ENCODE measurements at places on chromosomes 6 and 20.

DNA sequence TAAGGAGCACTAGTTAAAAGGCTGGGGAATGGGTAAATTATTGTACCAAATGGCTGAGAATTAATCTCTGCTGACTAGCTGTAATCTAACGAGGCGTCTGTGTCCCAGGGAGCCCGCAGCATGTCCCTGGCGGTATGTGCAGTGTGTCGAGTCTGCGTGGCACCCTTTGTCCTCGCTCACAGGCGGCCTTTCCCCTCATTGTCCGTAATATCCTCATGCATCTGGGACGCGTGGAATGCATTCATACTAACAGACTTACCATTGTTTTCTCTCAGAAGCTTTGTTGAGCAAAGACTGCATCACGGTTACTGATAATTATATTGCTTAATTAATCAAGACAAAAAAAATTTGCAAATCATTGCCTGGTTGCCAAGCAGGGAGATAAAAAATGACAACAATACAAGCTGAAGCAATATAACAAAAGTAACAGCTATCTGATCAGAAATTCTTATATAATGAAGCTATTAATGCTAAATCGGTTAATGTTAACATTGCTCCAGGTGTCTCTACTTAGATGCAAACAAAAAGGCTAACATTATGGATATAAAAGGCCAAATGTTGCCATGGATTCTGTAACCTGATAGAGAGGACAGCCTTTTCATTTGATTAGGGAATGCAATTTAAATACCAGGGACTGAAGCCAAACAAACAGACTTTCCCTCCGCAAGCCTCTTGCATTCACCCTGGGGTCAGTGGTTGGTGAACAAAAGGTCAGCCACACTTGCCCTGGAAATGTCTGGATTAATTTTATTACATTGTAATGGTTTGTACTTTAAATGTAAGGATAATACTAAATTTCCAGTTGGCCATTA is 124.8 kb downstream of the INSM1 start:
- DNase-seq, result no peak

DNA sequence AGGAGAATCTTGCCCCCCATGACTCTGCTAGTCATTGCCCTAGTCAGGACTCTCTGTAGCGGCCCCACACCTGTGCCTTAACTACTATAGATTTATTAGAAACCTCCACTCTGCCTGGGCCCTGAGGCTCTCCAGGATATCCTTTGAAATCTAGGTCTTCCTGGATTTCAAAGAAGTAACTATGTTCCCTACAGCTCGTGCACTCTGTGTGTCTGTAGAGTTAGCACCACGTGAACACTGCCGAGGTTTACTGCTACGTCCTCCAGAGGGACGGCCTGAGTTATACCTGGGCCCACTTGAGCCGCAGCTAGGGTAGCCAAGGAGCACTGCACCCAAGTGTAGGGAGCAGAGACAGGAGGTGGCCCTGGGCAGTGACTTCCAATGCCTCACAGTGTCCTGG is 19.8 kb downstream of the GLP1R start:
- no peak for DNase-seq

DNA sequence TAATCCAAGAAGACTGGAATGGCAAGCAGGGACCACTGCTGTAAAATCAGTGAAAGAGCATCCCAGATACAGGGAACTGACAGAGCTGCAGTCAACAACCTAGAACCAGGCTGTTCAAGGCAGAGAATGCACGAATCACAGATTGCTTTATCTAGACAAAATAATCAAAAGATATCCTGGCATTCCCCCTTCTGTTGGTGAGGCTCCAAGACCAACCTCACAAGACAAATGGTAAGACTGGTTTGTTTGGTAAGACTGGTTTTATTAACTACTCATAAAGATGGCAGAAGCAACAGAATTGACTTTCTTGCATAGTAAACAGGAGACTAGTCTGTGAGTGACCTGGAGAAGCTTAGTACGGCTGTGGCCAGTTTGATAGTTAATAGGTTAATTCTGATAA is 88.8 kb upstream of the AHI1 start:
- DNase-seq, result no peak

DNA sequence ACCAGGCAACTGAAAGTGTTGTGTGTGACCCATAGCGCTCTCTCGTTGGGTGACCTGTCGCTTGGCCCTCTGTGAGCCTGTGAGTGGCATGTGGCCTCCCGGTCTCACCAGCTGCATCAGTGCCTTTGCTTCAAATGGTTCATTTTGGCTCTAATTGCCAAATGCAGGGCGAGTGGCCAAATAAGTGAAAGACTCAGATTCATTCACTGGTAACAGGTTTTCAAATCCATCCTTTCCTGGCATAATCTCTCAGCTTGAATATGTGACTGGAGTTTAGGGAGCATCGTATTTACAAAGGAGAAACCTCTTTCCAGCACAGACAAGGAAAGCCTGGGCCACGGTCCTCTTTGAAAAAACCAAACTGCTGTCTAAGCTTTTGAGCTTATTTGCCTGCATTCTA is 321.6 kb upstream of the QKI start:
- DNase-seq, result no peak

DNA sequence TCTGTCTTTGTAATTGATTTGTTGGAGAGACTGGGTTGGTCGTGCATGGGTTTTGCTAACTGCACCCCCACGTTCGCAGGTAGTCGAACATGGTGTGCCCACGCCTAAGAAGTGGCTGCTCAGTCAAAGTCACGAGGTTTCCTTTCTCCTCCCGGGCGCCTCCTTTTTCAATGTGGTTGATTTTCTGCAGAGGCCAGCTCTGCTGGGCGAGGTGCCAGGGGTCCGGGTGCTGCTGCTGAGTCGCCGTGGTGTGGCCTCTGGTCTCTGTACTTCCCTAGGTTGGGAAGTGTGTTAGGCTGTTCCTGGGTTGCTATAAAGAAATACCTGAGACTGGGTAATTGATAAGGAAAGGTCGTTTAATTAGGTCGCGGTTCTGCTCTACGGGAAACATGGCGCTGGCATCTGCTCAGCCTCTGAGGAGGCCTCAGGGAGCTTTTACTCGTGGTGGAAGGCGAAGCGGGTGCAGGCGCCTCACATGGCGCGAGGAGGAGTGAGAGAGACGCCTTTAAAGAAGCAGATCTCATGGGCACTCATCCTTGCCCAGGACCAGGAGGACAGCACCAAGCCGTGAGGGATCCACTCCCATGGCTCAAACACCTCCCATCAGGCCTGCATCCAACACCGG is 14.1 kb downstream of the OSBPL2 start:
- peak; percentile 53 for DNase-seq

- no peak for DNase-seq
Observed at GRCh38 chr6:40825102-40825501, 213.9 kb downstream of the UNC5CL start.

DNA sequence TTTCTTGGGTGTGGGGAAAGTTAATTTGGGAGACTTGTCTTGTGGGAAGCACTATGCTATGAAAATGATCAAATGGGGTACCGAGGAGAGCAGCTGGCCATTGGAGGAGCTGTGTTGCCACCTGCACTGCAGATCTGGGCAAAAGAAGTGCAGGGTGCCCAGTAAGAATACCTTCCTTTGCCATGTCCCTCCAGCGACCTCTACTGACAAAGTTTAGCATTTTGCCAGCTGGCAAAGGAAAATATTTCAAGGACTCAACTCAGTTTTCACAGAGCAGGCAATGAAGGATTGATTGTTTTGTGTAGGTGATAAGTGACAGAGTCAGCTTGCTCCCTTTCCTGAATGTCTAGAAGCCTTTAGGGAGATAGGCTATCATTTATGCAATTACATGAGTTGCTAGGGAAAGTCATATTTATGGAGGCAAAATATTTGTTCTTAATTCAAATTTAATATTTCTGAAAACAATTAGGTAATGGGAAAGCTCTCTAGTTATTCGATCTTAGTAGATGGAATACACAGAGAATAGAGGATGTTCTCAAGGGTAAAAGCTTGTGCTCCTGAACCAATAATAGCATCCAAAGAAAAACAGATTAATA is 118.4 kb downstream of the FARS2 start:
- DNase-seq, result peak; percentile 49

DNA sequence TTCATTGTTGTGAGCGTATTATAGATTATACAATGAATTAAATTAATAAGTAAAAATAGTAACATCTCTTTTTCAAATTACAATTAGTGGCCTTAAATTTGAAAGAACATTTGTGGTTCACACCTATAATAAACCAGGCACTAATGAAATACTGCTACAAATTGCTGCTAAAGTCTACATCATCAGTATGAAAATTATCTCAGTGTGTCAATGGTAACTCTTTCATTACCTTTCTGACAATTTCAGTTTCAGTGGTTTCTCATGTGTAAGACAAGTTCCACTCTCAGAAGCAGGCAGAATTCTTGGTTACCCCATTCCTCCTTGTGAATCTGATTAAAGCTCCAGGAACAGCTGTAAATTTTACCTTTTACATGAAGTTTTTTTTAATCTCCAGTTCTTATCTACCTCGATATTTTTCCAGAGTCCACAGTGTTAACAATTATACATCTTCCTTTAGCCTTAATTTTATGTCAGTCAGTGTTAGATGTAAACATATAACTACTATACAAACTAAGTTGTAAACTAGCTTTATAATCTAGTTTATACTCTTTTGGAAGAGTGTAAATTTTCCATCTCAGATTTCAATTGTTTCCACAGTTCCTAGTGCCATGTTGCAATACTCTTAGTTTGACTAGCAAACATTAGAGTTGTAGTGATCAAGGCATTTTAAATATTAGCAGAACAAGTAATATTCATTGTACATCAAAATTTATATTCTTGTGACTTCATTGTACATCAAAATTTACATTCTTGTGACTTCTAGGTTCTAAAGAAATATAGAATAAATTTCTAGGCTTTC is 1038.4 kb downstream of the EPHA7 start:
- DNase-seq, result no peak

- peak; percentile 49 for DNase-seq
Observed at GRCh38 chr6:33147807-33148666, 44.2 kb downstream of the COL11A2 start.

DNA sequence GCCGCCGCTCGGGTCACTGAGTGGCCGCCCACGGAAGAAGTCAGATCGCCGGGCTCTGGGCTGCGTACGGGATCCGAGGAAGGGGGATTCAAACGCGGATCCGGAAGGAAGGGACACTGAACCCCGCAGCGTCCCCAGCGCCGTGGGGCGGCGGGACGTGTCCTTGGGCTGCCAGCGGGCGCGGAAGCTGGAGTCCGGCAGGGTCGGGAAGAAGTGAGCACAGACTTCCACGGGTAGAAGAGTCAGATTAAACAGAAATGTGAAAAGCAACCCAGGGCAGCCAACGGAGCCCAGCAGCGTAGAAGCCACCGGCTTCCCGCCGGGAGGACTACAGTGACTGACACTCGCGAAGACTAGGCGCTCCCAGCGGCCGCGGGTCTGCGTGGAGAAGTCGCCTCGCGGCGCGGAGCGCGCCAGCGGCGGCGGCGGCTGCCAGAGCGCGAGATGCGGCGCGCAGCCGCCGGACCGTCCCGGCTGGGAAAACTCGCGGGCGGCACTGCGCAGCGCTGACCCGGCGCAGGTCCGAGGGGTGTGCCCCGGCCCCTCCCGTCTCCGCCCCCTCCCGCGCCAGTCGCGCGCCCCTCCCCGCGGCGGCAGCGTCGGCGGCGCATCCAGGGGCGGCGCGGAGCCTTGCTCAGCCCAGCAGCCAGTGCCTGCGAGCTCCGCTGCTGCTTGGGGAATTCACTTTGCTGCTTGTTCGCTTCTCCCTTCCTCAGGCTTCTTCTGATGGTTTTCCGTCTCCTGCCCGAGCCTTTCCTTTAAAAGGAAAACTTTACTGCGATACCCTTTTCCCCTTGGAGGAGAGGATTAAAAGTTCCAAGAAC is at the start of gene SAMD5:
Gene SAMD5, plus strand, starts transcription at position 649 of the 824 bp plus-strand sequence. CDS start 239 bp downstream, outside the sequence.
- peak; percentile 71 for DNase-seq

DNA sequence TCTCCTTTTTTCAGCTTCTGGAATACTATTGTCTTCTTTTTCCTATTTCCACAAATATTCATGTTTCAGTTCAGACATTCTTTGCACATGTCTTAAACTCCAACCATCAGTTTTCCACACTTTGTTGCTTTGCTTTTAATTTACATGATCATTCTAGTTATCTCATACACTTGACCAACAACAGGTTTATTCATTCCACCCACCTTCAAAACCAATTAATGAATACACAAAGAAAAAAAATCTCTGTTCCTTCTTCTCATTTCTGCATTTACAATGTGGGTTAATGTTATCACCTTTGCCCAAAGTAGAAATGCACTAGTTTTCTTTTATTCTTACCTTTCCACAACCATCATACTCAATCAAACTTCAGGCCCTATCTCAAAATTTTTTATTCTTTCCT is 216.7 kb downstream of the FRK start:
- DNase-seq, result no peak

DNA sequence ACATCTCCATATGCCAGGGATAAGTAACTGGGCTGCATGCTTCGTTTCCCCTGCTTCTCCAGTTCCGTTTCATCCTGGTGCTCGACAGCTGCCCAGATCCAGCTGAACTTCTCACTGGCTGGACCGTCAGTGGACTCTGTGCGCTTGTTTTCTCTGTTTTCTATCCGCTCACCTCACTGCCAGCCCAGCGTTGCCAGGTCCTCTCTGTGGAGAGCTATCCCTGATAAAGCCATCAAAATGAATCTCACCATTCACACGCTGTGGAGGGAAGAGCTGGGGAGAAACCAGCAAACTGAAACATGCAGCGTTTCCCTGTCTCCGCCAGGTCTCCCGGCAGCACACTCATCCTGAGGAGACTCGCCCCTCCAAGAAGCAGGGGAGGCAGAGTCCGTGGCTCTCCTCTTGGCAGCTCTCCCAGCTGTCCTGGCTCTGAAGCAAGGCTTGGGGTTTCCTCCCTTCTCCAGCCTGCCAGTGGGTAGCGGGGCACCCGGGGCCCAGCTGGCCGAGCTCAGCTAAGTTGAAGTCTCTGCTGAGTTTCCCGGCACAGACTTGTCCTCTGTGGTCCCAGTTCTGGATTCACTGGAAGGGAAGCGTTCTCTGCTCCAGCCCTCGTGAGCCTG is 160.9 kb downstream of the DTNBP1 start:
- DNase-seq, result peak; percentile 43

GRCh38 chr6:16316741-16317251 is 78.4 kb downstream of the GMPR start:
- peak; percentile 77 for DNase-seq

DNA sequence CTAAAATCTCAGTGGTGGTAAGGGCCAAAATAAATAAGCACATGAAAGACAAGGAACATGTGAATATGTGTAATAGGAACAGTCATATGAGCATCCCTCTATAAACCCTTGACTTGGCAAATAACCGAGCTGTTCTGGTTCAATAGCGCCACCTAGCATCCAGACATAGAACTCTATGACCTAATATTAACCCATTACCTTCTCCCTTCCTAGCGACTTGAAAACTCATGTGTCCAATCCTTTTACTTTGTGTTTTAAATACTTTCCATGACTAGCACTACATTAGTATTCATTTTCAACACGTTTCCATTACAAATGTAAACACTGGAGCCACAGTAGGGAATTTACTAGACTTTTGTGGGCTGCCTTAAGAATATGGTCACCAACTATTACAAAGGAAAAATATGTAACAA is 279.7 kb downstream of the UST start:
- peak; percentile 94 for DNase-seq

DNA sequence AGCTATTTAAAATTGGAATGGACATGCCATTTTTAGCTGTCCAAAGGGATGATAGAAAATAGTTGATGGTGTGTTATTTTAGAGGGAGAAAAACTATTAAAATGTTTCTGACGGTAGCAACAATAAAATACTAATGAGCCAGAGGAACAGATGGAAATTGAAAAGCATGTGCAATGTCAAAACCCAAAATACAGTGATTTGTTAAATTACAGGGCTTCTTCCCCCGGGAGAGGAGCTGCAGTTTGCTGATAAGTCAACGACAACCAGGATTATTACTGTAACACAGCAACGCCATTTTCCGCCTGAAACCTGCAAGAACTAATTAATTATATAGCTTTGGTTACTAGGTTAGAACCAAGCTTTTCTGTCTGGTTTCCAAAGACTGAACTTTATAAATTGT is 179.6 kb upstream of the SPTLC3 start:
- no peak for DNase-seq

GRCh38 chr6:136739501-136739900 is 52.8 kb downstream of the MAP3K5 start:
- no peak for DNase-seq

Measured in EL (cell line).